ENCODE measurements at places on chromosomes 13 and 19.

- no peak for DNase-seq
Measured at GRCh38 chr19:32255536-32256295, 89.7 kb upstream of the ZNF507 start.

DNA sequence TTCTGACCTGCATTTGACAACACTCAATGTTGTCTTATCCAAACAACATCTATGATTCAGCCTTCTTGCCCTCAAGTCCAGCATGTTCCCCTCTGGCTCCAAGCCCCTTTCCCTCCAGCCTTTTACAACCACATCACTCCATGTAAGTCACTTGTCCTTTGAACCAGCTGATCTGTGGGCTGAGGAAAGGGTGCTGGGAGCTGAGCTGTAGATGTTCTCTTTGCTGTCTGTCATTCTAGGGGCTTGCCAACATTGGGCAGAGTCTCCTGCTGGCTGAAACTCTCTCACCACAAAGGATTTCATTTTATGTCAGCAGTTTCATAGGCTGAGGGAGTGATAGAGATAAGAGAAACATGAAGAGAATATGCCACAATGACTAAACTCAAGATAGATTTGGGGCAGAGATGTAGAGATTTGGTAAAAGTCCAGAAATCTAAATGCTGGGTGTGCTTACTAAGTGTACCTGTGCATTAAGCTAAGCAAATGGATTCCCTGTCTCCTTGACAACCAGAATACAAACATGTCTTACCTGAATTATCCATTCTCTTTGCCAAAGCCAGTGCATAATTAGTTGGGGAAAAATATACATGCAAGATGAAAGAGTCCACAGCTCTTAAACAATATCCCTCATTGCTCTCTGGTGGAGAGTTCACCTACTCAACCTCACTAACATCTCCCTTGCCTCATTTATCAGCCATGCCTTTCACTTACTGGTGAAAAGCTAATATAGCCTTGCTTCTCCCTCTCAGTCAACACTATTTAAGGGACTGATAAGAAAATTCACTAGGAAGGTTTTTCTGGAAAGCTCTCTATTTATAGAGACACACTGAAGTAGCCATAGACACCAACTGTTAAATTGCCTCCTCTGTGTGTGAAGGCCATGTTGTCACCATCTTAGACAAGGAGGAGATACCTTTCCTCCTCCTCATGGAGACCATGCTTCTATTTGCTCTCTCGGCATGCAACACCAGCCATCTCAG is 175.5 kb upstream of the SERP2 start:
- peak; percentile 21 for DNase-seq

DNA sequence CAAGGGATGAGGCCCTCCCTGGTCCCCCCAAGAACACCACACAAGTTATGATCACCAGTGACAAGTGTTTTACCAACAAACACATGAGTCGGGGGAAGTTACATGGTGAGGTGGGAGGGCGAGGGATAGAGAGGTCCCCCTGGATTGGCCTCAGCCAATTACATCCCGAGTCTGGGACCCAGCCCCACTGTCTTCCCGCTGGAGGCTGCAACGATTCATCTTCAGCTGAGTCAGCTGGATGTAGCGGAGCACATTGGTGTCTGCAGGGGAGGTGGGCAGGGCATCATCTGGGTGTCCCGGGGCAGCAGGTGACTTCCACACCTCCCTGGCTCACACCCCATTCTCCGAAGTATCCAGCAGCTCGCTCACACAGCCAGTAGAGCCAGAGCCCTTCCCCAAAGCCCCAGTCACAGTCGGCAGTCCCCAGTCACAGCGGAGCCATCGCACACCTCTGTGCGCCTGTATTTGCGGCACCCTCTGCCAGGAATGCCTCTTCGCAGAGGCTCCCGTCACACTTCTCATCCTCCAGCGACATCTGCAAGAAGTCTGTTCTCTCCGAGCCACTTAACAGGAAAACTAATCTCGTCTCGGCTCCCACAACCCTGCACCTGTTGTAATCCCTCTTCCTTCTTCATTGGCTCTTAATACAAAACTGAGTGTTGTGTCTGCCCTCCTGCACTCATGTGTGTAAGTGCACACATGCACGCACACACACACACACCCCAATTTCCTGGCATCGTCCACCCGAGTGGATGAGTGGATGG is 2.0 kb downstream of the TTC9B start:
- no peak for DNase-seq

DNA sequence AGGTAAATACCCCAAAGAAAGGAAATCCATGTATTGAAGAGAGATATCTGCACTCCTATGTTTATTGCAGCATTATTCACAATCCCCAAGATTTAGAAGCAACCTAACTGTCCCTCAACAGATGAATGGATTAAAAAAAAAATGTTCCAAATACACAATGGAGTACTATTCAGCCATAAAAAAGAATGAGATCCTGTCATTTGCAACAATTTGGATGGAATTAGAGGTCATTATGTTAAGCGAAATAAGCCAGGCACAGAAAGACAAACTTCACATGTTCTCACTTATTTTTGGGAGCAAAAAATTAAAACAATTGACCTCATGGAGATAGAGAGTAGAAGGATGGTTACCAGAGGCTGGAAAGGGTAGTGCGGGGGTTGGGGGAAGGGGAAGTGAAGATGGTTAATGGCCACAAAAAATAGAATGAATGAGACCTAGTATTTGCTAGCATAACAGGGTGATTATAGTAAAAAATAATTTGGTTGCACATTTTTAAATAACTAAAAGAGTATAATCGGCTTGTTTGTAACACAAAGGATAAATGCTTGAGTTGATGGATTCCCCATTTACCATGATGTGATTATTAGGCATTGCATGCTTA is 9.7 kb upstream of the ZNF709 start:
- DNase-seq = no peak

DNA sequence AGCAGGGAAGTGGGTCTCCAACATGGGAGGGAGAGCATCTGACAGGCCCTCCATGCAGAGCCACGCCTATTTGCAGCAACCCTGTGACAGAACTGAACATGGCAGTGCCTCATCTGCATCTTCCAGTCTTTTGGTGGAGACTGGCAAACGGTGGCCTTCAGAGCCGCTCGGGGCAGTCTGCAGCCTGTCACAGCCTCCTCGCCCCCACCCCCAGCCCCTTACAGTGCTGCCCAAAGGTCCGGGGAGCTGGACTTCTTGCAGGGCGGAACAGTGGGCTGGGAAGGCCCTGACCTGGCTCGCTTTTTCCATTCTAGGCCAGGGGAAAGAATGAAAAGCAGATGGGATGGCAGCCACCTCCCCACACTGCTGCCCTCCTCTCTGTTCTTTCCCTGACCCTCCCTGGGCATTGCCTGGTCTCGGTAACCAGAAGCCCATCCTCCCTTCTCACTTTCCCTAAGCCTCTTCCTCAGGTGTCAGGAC is 2.7 kb downstream of the CALM3 start:
- DNase-seq = no peak

- DNase-seq = no peak
Measured at GRCh38 chr13:71015021-71015420, 852.0 kb downstream of the DACH1 start.

DNA sequence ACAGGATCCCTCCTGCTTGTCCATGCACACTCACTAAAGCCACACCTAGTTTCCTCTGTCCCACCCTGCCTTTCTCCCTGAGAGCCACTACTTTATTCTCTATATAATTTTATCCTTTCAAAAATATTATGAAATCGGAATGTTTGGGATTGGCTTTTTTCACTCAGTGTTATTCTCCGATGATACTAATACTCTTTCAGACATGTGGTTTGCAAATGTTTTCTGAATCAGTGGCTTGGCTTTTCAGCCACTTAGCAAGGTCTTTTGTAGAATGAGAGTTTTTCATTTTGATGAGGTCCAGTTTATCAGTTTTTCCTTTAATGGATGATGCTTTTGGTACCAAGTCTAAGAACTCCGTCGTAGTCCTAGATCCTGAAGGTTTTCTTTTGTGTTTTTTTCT is 11.6 kb downstream of the SPATA13 start:
- DNase-seq = no peak

GRCh38 chr13:92590503-92590908 is 636.1 kb upstream of the GPC6 start:
- DNase-seq = no peak

DNA sequence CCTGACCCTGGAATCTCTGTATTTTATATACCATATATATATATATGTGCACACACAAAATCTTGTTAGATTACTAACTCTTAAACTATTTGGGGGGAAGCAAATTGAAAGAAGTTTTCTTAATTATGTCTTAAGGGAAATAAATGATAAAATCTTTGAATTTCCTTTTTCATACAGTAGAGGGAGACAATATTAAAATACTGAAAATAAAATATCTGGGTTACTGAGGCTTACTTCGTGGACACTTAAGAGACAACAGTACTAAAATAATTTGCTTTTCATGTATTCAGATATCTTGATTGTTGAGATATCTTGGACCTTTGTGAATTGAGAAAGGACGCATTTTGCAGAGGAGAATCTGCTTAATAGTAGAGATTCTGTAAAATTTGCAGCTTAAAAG is 17.0 kb downstream of the SUGT1 start:
- DNase-seq = no peak

DNA sequence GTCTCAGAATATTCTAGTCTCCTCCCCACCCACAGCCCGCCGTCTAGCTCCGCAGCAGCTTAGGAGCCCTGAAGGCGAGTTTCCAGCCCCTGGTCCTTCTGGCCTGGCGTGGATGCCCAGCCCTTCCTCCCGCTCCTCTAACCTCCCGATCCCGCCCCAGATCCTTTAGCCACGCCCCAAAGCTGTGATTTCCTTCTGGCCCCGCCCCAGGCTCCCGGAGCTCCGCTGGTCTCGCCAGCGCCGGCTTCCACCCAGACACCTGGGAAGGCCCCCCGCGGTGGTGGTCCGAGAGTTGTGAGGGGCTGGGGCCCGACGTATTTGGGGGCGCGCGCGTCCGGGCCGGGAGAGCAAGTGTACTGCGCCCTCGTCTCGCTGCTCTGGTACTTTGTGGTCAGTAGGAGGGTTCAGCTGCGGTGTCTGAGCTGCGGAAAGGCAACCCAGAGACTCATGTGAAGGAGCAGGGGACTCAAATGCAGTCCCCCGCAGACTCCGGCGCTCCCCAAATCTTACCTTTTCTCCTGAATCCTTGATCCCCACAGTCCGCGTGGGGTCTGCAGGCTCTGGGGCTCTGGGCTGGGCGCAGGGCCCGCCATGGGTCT is at the start of gene CGB7:
CGB7 (minus strand) TSS at position 114 of the 599 bp plus-strand sequence. CDS start 2,374 bp downstream, outside the sequence.
- no peak for DNase-seq

GRCh38 chr19:19256072-19256969 is 16.8 kb downstream of the TM6SF2 start:
- DNase-seq = no peak

DNA sequence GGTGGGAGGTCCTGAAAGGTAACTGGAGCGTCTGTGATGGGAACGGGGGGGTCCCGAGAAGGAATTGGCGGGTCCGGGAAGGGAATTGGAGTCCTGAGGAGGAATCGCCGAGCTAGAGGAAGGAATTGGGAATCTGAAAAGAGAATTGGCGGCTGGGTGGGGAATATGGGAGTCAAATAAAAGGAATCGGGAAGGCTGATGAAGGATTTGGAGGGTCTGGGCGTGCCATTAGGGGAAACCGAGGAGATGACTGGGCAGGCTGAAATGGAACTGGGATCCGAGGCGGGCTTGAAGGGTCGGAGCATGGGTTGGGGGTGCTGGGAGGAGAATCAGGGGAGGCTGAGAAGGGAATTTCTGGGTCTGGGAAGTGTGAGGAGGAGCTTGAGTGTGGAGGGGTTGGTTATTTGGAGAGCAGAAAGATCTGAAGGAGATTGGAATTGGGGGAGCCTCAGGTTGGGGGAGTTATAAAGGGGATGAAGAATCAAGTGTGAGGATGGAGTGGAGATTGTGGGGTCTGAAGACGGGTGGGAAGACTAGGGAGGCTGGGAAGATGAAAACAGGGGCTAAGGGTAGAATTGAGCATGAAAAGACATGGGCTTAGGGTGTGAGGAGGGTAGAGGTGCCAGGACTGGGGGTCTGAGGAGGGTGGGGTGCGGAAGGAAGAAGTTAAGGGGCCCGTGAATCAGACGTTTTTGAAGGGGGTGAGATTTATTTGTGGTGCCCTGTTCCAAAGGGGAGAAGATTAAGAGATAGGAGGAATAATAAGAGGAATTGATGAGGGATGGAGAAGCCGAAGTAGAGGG is 718 bp downstream of the ACTN4 start:
- no peak for DNase-seq

DNA sequence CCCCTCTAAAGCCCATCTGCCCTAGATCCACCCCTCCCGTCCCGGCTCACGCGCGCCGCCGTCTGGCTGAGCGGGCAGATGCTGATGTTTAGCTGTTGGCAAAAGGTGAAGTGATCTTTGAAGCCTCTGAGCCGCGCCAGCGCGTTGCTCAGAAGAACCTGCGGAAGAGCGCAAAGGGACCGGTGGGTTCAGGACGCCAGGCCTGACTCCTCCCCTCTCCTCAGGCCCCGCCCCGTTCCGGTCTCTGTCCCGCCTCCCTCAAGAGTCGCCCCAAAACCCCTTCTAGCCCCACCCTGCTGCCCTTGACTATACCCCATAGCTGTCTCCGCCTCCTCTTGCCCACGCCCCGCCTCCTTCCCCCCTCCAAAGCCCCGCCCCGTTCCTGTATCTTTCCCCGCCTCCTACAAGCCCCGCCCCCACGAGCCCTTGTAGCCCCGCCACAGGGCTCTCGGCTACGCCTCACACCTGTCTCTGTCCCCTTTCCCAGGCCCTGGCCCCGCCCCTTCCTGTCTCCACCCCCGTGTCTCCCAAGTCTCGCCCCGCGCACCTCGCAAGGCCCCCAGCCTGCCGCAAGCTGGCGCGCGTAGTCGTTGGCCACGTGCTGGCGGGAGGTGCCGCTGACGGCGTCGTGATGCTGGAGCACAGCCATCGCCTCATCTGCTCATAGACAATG is 9.5 kb downstream of the MAN2B1 start:
- no peak for DNase-seq

GRCh38 chr19:49148784-49149651 is 6.2 kb downstream of the HRC start:
- DNase-seq = peak; percentile 70

DNA sequence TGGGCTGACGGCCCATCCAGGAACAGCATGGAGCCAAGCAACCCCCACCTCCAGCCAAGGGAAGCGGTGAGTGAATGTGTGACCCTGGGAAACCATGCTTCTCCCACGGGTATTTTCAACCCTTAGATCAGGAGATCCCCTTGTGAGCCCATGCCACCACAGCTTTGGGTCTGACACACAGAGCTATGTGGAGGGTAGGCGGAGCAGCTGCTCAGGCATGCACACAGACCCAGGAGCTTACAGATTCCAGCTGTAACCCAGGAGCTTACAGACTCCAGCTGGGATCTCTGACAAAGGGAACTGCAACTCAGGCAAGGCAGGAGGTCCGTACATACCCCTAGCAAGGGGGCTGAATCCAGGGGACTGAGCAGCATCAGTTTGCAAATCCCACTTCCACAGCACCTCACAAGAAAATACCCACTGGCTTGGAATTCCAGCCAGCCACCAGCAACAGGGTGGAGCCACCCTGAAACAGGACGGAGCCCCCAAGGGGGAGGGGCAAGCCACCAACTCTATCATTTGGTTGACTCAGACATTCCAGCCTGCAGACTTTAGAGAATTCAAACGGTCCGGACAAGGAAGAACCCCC is 40.8 kb upstream of the RFXAP start:
- DNase-seq = no peak

GRCh38 chr13:21109168-21109567 is 47.8 kb upstream of the LATS2 start:
- no peak for DNase-seq
